ENCODE measurements at places on chromosomes 1 and 21.
A peak's percentile ranks its signal among the peaks of the same experiment; 100 is the strongest.

DNA sequence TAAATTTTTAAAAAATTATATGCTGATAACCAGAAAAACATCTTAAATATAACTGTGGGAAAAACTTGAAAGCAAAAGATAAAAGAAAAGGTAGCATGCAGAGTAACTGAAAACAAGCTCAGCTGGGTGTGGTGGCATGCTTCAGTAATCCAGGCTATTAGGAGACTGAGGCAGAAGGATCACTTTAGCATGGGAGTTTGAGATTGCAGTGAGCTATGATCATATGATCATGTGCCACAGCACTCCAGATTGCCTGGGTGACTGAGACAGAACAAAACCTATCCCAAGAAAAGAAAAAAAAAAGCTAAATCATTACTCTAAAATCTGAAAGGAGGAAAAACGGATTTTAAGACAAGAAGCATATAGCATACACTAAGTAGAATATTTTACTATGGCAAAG lies 1624.0 kb downstream of the AMY1C start:
- DNase-seq, result no peak

- DNase-seq, result no peak
Measured at GRCh38 chr1:185694081-185694480, 40.1 kb upstream of the HMCN1 start.

DNA sequence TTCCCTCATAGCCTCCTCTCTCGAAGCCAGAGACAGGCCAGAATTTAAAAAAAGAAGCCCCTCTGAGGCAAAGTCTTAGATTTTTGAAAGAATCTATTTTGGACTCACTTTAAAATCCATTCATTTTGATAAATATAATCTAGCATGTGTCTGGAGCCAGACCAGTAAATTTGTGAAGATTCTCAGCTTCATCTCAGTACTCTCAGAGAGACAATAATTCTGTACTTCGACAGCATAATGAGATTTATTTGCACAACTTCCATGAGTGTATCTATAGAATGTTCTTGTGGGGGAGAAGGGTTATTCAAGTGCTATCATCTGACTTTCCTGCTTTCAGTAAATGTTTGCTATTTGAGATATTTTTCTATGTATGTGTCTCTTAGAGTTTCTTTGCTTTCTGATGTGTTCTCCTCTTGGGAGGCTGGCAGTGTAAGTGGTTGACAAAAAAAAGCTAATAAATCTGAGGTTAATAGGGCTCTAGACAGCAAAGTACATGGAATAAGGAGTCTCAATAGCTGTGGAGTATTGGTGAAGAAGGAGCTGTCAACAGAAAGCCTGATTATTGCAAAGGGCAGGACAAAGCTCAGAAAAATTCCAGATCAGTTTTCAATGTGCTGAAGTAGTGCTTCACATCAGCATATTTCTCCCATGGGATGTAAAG lies 223.0 kb downstream of the PTBP2 start:
- no peak for DNase-seq

- no peak for DNase-seq
Measured at GRCh38 chr1:76725864-76726619, 141.2 kb upstream of the ST6GALNAC5 start.

DNA sequence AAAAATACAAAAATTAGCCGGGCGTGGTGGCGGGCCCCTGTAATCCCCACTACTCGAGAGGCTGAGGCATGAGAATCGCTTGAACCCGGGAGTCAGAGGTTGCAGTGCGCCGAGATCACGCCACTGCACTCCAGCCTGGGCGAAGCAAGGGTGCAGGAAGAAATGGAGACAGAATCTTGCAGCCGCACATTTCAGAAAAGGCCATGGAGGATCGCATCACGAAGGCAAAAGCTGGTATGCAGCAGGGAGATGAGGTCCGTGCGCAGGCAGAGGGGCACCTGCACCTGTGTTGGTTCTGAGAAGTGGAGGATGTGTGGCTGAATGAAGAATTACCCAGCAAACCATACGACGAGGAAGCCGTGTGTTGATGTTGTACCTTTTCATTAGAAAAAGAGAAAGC lies 53.0 kb upstream of the ABCG1 start:
- no peak for DNase-seq

- no peak for DNase-seq
Measured at GRCh38 chr1:8059161-8059622, 33.1 kb upstream of the ERRFI1 start.

DNA sequence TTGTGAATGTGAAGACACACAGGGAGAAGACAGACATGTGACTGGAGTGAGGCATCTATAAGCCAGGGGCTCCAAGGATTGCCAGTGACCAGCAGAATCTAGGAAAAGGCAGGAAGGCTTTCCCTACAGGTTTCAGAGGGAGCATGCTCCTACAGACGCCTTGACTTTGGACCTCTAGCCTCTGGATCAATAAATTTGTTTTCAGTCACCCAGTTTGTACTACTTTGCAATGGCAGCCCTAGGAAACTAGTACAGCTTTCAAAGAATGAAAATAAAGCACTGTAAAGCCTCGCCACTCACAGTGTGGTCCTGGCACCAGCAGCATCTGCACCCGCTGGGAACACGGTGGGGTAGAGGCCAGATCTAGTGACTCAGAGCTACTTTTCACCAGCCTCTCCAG lies 510.0 kb downstream of the LTN1 start:
- DNase-seq, result no peak

- DNase-seq, result peak; percentile 81
Measured at GRCh38 chr1:226309398-226310244, 657 bp upstream of the LIN9 start.

DNA sequence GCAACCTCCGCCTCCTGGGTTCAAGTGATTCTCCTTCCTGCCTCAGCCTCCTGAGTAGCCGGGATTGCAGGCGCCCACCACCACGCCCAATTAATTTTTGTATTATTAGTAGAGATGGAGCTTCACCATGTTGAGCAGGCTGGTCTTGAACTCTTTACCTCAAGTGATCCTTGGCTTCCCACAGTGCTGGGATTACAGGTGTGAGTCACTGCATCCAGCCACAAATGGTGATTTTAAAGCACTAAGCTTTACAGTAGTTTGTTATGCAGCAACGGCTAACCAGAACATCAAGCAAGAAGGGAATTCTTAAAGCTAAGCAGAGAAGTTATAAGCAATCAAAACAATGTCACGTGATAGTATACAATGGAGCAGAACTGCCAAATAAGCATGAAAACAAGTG lies 65.7 kb downstream of the NVL start:
- no peak for DNase-seq

DNA sequence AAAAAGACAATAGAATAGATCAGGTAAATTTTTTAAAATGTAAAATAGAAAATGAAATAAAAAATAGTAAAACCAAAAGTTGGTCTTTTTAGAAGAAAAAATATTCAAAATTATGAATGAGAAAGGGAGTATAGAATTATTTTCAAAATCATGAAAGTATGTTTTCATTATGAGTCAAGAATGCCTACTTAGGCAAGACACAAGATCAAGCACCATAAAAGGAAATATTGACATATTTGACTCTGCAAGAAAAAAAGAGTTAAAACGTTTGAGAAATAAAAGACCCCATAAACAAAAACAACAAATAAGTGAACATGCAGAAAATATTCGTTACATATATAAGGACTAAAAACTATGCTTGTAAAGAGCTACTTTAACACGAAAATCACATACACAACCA lies 4.8 kb upstream of the COX20 start:
- DNase-seq, result no peak

DNA sequence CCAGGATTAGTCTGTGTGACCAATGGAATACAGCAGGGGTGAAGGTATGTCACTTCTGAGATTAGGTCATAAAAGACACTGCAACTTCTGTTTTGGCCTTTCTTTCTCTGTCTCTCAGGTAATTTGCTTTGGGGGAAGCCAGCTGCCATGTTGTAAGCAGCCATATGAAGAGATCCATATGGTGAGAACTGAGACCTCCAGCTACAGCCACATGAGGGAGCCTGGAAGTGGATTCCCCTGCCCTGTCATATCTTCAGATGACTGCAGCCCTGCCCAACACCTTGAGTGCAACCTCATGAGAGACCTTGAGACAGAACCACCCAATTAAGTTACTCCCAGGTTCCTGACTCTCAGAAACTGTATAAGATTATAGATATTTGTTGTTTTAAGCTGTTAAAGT lies 70.1 kb upstream of the ESRRG start:
- DNase-seq, result no peak

DNA sequence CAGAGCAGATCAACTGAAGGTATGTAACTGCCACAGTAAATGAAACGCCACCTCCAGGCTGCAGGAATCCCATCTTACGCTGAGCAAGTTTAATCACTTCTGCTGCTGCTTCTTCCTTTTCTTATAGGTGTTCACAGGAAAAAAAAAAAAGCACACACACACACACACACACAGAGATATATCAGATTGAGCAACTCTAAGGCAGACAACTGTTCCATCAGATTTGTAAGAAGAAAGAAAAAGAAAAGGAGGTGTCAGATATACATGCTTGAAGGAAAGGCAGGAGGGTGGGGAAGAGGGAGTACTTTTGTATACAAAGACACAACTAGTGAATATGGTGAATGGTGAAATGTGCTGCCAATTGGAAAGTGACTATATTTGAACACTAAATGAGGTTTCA lies 28.6 kb downstream of the DSTYK start:
- DNase-seq, result no peak

- DNase-seq, result no peak
Measured at GRCh38 chr1:101444873-101445618, 208.2 kb downstream of the S1PR1 start.

DNA sequence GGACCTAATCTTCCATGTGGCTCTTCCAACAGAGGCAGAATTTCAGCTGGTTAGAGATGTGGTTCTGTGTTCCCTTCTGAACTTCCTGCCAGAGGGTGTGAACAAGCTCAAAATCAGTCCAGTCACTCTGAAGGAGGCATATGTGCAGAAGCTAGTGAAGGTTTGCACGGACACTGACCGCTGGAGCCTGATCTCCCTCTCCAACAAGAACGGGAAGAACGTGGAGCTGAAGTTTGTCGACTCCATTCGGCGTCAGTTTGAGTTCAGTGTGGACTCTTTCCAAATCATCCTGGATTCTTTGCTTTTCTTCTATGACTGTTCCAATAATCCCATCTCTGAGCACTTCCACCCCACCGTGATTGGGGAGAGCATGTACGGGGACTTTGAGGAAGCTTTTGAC lies 17.3 kb downstream of the TENT5C start:
- peak; percentile 72 for DNase-seq

DNA sequence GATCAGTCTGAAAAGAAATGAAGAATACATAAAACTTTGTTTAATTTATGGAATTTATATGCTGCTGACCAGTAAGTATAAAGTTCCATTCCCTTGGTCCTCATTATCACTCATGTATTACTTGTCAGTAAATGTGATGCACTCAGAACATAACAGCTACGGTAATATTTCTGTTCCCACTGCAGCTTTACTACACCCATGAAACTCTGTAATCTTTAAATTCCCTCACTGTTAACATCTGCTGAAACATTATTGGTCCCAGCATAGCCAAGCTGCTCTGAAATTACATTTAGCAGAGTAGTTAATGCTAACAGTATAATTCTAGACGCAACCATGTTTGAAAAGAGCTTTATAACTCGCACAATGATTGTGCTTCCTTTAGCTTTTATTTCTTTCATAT lies 238.4 kb downstream of the GPATCH2 start:
- no peak for DNase-seq

DNA sequence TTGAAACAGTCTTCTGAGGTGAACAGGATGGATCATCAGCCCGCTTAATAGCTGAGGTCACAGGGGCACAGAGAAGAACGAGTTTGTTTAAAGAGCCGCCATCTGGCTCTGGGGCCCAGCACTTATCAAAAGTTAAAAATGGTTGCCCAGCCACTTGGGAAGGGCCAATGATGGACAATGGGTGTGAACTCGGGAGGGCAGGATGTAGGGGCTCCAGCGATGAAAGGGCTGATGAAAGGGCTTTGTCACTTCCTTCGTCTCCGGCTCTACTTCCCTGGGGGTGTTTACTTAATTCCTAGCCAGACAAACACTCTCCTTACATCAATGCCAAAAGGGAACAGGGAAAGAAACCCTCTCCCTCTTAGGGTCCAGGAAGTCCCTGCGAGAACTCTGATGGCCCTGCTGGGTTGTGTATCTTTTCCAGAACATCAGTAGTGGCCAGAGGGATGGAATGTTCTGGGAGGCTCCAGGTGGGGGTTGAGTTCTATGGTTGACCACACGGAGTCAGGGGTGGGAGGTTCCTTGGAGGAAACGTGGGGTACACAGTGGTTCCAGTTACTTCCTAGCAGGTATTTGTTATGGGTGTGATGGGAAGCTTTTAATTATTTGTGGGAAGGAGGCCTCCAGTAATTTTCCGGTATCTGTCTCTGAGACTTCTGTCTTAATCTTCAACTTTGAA lies 9.0 kb upstream of the ABCG1 start:
- peak; percentile 34 for DNase-seq

DNA sequence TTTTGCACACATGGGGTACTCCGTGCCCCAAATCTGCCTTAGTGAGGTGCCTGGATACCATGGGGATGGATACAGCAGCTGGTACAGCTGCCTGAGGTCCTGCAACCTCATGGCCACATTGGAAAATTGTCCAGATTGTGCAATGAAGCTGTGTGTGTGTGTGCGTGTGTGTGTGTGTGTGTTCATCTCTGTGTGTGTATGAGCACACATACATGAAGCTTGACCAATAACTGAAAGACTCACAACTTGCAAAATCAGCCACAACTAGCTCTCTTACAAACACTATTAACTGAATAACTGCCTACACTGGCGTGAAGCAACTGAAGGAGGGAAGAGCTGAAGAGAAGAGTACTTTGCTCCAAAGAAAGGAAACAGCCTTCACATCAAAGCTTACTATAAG lies 78.1 kb downstream of the ERG start:
- no peak for DNase-seq

GRCh38 chr21:38129711-38130110 lies 127.1 kb upstream of the KCNJ15 start:
- DNase-seq, result no peak

DNA sequence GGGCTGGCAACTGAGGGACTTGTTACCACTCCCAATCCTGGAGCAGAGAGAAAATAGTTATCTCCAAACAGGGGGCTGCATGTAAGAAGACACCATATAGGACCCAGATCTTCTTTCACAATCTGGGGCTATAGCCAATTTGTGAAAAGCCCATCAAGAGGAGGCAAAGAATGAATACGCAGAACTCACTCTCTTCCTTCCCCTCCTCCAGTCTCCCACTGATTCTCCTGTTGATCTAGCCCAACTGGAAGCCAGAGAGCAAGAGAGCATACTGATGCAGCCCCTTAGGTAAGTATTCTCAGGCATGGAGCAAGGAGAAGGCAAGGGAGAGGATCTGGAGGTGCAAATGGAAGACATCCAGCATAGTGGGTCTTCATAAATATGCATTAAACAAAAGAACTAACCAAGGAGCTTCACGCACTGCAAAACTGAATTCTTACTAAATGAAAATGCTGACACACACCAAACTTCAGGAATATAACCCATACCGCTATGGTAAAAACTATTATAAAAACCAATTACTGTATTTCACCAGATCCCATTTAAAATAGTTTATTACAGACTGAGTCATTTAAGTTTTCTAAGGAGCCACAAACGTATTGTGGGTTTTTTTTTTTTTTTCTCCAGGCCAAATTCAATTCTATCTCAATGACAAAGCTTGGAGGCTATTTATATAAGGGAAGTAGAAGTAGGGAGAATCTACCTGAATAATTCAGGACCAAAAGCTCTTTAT lies 15.5 kb upstream of the HMGB4 start:
- no peak for DNase-seq

- DNase-seq, result no peak
Measured at GRCh38 chr21:28068455-28069358, 924.0 kb downstream of the LTN1 start.

GRCh38 chr1:33170351-33171274 lies 11.2 kb downstream of the TRIM62 start:
- no peak for DNase-seq

Measured in vagina (tissue), 2 donors.